ENCODE measurements at places on chromosomes 1 and 21.

GRCh38 chr1:31648190-31648589 is 3.5 kb upstream of the PEF1 start:
- no peak for DNase-seq

DNA sequence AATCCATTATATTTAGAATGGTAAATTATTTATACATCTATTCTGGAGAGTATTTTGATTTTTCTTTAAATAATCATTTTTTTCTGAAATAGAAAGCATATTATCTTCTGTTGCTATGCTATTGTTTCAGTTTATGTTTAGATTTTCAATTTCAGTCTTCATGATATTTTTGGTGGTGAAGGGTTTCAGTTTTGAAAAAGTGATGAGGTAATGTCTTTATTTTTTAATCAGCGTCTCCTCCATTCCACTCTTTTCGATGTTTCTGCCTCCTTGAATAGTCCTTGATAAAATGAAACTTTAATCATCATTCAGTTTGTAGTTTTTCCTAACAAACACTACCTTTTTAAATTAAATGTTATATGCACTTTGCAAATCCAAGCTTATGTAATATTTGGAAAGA is 428.6 kb downstream of the PTPRC start:
- no peak for DNase-seq

GRCh38 chr1:44632598-44632997 is 41.7 kb downstream of the TMEM53 start:
- no peak for DNase-seq

GRCh38 chr1:88398338-88398737 is 285.7 kb upstream of the PKN2 start:
- no peak for DNase-seq

- DNase-seq: no peak
These were observed 39.4 kb upstream of the PTGFRN start for GRCh38 chr1:116870300-116870699.

DNA sequence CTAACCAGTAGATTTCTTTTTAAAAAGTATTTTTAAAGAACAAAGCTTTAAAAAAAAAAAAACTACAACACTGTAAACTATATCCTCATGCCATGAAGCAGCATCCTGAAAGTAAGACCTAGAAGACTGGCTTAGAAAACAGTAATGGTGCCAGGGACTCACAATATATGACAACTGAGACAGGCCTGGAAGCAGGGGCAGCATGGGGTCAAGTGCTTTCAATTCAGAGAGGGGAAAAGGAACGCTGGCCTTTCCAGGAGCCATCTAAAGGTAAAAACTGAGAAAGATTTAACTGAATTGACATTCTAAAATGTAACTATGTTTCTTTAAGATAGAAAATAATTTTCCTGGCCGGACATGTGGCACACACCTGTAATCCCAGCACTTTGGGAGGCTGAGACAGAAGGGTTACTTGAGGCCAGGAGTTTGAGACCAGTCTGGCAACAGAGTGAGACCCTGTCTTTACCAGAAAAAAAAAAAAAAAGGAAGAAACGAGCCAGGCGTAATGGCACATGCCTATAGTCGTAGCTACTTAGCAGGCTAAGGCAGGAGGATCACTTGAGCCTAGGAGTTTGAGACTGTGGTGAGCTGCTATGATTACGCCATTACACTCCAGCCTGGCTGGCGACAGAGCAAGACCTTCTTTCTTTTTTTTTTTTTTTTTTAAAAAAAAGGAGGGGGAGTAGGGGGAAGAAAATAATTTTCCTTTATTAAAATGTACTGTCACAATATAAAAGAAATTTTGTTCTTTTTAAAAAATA is 54.1 kb downstream of the SLC35D1 start:
- no peak for DNase-seq

GRCh38 chr1:156123356-156124196 is 9.1 kb downstream of the LMNA start:
- DNase-seq: peak; percentile 99

DNA sequence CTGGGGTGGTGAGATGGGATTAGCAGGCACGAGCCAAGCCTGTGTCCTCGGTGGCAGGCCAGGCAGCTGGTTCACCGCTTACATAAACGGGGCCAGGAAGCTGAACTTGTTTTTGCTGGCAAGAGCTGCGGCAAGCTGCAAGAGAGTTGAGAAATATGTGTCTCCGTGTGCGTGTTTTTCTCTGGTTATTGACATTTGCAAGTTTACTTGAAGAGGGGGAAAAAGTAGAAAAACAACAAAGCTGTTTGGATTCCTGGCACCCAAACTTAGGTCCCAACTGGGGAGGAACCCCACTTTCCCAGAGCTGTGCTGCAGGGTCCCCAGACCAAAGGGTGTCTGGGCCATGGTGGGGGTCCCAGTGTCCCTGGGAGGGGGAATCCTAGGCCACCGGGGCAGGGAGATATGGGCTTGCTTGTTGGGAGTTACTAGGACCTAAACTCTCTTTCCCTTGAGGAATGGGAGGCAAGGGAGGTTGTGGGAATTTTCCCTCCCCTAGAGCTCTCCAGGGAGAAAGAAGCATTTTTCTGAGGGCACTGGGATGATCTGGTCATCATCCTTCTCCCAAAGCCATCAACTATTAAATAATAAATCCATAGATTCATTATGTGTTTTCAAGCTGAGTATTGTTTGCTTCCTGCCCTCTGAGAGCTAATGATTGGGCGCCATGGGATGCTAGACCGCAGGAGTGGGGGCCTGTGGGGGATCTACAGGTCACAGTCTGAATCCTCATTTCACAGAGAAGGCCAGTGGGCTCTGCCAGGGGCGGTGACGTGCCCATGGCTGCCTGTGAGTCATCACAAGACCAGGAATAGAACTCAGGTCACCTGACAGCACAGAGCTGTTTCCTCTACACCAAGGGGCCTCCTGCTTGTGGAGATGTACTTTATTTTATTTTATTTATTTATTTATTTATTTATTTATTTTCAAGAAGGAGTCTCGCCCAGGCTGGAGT is 14.8 kb downstream of the IL6R start:
- peak; percentile 85 for DNase-seq

- DNase-seq: no peak
These were observed 17.6 kb downstream of the CRB1 start for GRCh38 chr1:197285526-197286205.

- no peak for DNase-seq
These were observed 18.9 kb upstream of the TUT4 start for GRCh38 chr1:52571783-52572182.

DNA sequence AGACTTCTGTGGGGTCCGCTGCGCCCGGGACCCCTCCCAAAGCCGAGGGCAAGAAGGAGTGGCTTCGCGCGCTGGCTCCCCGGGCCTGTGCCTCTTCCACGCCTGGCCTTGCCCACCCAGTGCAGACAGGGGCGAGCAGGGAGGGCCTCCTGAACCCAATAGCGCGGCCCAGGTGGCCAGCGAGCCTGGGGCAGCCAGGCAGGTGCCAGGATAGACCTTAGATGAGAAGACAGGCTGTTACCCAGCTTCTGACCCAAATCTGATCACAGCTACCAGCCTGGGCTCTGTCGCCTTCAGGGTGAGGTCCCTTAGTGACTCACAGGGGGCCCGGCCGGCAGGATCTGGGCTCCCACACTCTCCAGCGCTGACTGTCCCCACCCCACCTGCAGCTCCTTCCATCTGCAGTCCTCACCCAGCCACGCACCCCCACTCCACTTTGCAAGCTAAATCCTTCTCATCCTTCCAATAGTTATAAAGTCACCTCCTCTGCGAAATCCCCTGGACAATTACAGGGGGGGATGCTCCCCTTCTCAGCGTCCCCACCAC is 9.6 kb downstream of the CLEC20A start:
- DNase-seq: no peak

DNA sequence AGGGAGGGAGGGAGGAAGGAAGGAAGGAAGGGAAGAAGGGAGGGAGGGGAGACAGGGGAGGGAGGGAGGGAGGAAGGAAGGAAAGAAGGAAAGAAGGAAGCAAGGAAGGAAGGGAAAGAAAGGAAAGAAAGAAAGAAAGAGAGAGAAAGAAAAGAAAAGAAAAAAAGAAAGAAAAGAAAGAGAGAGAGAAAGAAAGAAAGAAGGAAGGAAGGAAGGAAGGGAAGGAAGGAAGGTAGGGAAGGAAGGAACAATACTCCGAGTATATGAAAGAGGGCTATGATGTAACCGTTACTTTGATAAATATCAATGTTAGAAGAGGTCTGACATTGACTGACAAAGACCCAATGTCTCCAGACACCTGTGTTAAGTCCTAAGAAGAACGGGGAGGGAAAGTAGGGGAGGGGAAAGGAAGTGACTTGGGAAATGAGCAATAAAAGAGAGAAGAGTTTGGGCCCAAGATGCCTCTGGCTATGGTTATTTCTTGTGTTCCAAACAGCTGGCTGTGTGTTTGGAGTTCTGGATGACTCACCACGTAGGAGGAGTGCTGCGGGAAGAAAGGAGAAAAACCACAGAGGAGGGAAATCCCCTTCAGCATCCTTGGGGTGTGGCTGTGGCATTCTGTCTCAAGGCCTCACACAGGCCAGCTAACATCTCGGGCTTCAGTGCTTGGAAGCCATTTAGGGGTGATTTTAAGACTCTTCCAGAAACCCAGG is 37.0 kb upstream of the RXRG start:
- no peak for DNase-seq

DNA sequence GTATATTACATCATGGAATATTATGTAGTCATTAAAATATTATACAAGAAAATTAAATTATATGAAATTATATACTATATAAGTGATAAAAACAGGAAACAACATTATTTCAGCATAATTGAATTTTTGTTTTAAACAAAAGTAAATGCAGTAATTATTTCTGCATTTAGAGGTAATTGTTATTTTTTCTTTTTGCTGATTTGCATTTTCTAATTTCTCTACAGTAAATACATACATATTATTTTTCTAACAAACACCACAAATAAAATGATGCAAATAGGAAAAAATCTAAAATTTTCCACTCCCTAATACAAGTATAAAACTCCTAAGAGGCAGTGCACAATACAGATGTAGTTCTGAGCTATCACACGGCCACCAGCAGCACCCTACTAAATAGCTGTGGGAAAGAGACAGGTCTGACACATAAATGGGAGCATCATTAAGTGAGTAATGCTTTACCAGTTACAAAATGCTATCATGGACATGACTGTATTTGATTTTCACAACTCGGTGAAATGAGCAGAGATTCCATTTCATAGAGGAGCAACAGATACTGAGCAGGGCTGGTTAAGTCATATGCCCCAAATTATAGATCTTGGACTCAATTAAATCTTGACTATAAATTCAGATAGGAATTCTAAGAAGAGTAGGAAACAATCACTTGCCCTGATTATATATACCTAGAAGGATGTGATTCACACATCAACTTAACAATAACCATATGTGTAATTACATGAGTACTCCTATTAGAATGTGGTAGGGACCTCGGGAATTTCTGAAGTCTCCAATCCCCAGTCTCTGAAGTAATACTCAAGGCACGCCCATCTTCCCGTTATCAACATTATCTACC is 49.0 kb downstream of the NRIP1 start:
- no peak for DNase-seq

GRCh38 chr21:44903689-44904088 is 17.0 kb downstream of the ITGB2 start:
- no peak for DNase-seq

- DNase-seq: no peak
These were observed 364.9 kb downstream of the PRDM2 start for GRCh38 chr1:14064649-14065442.

DNA sequence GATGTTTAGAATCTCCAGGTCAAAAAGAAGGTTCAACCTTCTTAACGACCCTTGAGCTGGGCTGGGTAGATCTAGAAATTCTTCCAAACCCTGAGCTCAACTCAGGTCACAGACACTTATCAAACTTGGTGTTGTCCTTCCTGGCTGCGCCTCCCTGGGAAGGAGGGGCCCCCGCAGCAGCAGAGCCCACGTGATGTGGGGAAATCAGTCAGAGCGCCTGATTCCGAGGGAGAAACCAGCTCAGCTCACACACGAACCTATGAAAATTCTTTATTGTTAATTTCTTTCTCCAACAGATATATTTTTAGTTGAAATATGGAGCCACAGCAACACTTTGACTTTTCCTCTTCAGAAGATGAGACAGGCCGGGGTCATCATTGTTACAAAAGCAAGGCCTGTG is 24.3 kb upstream of the CLSTN1 start:
- DNase-seq: no peak

GRCh38 chr1:4784761-4785160 is 130.4 kb downstream of the AJAP1 start:
- DNase-seq: no peak

GRCh38 chr1:182175361-182175931 is 113.9 kb upstream of the ZNF648 start:
- DNase-seq: no peak

DNA sequence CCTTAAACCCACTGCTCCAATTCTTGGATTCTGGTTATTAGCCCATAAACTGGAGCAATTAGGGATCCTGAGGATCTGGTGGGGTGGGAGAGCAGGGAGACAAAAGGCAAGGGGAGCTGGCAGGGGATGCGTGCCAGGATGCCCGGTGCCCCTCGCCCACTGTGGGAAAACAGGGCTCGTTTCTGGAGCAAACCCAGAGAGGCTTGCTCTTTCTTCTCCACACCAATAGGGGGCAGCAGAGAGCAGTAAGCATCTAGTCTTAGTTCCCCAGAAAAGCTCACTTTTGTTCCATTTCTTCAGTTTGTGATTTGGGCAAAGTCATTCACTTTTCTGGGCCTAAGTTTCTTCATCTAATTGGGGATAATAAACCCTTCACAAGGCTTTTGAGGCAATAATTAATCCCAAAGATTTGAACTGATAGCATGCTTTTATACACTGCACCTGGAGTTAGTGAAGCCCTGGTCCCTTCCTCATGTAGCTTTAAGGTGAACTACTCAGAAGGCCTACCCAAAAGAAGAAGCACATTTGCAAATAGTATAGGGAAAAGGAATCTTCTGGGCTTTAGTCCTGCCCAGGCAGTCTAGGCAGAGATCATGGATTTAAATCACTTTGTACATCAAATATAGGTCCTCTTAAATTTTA is 160.6 kb upstream of the USP24 start:
- peak; percentile 78 for DNase-seq

DNA sequence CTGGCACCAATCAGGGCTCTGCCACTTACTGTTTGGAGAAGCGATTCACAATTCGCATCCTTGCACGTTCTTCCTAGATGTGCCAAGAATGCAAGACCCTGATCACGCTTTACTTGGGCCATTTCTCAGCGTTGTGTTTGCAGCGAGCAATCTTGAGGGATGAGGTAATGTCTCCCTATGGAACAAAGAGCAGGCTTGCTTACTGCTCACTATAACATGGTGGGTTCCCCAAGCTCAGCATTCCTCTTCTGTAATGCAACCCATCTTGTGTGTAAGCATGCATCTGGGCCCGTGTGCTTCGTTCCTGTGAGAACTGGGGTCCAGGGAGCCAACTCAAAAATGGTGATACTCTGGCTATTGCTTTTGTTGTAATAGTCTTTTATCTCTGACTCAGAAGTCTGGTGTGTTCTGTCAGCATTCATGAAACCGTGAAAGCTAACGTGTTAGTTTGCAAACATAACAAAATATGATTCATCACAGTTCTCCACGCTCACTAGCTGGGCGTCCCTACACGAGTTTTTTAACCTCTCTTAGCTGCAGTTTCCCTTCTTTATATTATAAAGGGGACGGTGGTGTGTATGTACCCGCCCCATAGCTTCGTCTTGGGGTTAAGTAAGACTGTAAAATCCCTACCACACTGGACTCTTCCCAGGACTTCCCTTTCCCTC is 33.3 kb downstream of the DNTTIP2 start:
- peak; percentile 31 for DNase-seq

GRCh38 chr1:153190373-153190772 is 12.9 kb upstream of the LELP1 start:
- DNase-seq: no peak

- no peak for DNase-seq
These were observed 10.0 kb downstream of the PLA2G2D start for GRCh38 chr1:20109223-20109856.

All from pons (tissue), 1 donor.